ENCODE measurements at places on chromosomes 2 and 18.

DNA sequence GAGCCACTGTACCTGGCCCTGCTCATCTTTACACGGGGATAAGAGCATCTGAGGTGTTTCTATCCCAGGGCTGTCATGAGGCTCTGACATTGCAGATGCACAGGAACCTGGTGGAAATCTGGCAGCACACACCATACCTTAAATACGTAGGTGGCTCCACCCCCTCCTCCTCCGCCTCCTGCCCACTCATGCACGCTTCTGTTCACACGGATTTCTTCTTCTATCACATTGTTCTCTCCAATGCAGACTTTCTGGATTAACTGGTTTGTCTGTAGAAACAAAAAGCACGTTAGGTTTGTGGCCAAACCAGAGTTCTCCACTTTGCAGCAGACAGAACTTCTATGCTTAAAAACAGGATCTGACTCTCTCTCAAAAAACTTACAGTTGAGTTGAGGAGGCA is 118.2 kb downstream of the CLIP4 start:
- no peak for DNase-seq

DNA sequence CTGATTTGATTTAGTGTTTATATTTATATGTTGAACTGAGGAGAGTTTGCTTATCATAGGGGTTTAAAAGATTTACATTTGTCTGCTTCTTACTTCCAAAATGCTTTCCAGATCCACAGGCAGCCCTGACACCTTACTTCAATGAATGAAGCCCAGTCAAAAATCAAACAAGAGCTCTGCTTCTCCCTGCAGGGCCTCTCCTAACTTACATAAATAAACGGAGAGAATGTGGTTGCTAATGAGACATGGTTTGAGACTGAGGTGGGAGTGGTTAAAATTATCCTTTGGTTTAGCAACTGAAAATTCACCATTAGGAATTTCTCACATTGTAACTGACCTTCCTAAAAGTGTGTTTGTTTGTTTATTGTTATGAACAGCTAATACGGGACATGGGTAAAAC is 612.3 kb upstream of the FANCL start:
- no peak for DNase-seq

DNA sequence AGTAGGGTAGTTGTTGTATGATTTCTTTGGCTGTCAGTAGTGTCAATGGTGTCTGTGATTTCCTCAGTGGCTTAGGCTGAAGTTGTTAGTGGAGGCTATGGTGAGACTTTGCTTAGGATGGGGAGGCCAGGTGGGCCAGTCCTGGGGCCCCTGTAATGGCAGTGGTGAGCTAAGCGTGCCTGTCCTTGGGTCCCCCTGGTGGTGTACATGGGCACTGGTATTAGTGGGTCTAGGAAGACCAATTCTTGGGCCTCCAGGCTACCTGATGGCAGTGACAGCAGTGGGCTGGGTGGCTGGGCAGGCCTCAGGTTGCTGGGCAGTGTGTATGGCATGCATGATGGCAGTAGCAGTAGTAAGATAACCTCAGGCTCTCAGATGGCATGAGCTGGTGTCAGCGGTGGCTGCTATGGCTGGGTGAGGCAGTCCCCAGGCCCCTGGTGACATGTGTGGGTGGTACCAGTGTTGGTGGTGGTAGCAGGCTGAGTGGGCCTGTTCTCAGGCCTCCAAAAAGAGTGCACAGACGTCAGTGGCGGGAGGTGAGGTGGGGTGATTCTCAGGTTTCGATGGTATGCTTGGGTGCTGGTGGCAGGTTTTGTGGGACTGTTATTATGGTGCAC is 103.2 kb downstream of the KLHL14 start:
- DNase-seq, result no peak

DNA sequence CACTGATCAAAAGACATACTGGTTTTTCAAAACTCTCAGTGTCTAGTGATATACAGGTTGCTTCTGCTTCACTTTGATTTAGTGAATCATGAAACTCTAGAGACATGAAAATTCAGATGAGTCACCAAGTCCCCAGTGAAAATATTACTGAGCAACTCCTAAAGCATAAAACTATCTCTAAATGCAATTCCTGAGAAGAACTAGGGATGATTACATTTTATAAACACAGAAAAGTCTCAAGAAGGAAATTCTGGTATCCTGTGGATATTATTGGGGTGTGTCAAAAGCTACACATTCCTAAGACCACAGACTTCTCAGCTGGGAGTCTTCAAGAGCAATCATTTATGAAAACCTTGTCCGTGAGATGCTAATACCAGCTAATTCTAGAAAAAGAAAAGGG is 9.7 kb downstream of the LRRTM4 start:
- no peak for DNase-seq

GRCh38 chr18:29251681-29252080 is 1074.8 kb upstream of the CDH2 start:
- no peak for DNase-seq

GRCh38 chr18:72652990-72653593 is 109.0 kb upstream of the CBLN2 start:
- DNase-seq, result no peak

DNA sequence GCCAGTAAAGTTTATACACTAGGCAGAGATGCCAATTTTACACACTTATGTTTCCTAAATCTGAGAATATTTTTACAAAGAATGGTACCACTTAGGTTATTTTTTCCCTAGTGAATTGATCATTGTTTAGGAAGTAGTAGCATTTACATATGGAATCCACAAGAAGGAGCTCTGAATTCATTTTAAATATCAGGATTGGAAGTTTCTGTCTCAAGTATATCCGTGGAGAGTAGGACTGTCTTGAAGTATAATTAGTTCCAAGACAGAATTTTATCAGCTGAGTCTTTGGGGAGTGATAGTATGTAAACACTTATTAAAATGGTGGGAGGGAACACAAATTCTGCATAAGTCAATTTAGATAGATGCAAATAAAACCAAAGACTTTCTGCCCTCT is 82.3 kb upstream of the FAM98A start:
- peak; percentile 22 for DNase-seq

- DNase-seq, result no peak
Measured at GRCh38 chr2:10658914-10659257, 30.9 kb downstream of the NOL10 start.
